ENCODE measurements at places on chromosomes 3 and 15.

DNA sequence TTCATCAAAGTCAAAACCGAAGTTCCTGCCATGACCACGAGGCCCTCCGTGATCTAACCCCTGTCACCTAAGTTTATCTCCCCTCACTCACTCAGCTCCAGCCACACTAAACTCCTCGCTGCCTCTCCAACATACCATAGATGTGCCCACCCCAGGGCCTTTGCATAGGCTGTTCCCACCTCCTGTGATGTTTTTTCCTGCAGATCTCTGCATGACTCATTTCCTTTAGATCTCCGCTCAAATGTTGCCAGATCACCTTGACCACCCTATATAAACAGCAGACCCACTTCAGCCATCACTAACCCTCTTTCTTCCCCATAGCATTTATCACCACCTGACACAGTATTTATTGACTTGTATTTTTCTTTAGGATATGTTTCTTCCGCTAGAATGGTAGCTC, 58.5 kb downstream of the HRH1 start:
- no peak for DNase-seq

DNA sequence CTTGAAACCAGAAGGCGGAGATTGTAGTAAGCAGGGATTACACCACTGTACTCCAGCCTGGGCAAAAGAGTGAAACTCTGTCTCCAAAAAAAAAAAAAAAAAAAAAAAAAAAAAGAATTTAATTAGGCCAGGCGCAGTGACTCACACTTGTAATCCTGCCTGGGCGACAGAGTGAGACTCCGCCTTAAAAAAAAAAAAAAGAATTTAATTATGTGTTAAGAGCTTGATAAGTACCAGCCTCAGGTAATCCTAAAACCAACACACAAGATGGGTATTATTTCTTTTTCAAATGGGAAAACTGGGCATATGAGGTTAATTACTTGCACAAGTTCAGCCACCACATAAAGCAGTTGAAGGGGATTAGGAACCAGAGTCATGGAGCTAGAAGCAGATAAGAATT, 49.0 kb downstream of the PBRM1 start:
- peak; percentile 10 for DNase-seq

DNA sequence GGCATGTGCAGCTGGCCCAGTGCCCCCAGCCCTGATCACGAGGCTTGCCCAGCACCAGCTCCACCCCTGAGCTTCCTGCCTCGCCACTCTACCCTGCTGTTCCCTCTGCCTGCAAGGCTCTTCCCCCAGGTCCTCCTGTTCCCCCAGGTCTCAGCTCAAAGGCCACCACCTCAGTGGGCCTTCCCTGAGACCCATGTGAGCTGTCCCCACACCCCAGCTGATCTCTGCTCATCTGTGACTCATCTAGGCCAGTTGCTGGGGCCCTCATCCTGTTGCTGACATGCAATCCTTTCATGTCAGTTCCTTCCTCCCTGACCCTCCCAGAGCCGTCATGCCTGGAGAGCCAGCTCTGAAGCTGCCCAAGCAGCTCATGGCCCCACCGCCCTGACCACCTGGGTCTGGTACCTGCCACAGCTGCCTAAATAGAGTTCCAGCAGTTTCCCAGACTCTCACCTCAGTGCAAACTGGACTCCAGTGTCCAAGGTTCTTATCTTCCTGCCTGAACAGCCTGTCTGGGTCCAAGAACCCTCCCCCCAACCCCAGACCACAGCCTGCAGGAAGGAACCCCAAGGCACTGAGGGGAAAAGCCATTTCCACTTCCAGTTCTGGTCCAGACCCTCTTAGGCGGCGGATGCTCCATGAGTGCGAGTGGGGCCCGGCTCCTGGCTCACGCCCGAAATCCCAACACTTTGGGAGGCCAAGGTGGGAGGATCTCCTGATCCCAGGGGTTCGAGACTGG, 116.6 kb upstream of the IQSEC1 start:
- DNase-seq: no peak

GRCh38 chr3:70249509-70250160, 62.8 kb downstream of the MDFIC2 start:
- peak; percentile 59 for DNase-seq

DNA sequence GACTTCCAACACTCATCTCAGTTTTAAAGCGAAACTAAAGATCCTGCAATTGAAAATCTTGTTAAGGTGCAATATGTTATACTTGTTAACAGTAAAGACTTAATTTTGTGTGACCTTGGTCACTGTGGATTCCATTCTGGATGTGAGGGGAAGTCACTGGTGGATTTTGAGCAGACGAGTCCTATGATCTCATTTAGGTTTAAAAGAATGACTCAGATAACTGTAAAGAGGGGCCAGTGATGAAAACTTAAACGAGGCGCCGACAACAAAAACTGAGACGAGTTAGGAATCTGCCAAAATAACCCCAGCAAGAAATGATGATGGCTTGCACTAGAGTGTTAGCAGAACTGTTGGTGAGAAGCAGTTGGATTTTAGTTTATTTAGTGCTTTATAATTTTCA, 56.5 kb downstream of the LRRC28 start:
- no peak for DNase-seq

- no peak for DNase-seq
These were observed 20.8 kb downstream of the FEM1B start for GRCh38 chr15:68298336-68298735.

GRCh38 chr3:64278625-64279024, 53.4 kb upstream of the PRICKLE2 start:
- DNase-seq: no peak

- DNase-seq: no peak
These were observed 468.6 kb upstream of the AGTR1 start for GRCh38 chr3:148229107-148229506.

DNA sequence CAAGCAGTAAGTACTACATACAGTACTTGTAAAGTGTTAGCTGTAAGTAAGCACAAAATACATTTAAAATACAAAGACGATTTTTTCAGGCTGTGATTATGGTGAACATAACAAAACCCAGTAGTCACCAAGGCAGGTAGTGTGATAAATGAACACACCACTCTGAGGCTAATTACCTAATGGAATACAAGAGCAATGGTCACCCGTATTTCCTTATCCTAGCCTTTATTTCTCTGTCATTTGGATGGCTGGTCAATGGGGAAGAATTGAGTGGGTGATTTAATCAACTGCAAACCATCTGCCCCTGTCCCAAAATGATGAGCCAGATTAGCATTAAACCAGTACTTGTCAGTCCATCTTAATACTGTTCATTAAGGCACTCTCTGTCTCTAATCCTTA, 89.2 kb upstream of the CGNL1 start:
- DNase-seq: no peak

Data from Caki2 (cell line).